Hepatic stellate cell (primary cell): ENCODE measurements at places on chromosomes 5 and 9.

DNA sequence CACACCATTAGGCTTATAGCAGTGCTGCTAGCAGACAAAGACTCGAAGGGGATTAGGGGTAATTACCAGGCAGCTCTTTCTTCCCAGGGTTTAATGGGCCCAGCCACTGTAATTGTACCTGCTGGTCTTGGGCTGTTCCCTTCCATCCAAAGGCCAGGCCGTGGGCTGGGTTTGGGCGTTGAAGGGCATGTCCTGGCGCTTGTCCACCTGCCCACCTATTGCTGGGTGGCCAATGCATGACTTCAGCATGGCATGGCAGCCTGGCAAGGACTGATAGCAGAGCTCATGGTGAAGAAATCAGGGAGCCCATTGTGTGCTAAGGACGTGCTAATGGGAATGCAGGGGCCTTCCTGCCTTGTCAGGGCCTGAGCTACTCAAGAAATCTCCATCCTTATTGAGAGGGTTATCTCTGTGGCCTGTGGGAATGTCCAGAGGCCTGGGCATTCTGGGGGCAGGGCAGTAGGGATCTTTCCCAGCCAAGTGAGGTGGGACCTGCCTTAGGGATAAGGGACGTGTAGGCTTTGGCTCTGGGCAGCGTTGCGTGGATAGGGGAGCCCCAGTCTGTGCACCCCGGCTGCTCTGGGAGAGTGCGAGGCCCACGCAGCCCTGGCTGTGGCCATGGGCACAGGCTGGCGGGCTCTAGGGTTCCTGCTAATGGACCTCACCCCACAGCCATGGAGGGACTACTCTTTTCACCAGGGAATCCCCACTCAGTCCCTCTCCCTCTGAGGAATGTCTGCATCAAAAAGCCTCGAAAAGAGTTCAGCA, 116.1 kb upstream of the PITX1 start:
- no peak for DNase-seq

GRCh38 chr5:32020946-32021345, 153.2 kb downstream of the GOLPH3 start:
- no peak for DNase-seq

DNA sequence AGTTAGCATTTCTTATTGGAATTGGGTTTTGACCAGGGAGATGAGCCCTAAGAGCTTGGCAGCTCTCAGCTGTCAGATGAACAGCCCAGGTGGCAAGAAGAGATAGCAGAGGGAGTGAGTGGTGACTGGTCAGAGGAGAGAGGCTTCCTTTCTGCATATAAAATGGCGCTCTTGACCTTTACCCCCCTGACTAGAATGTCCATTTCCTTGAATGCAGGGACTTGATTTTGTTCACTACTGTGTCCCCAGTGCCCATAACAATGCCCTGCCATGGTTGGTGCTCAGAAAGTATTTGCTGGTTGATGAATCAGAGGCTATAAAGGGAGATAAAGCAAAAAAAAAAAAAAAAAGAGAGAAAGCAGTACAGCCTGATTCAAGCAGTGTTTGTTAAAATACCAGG, 7.2 kb downstream of the CHMP5 start:
- DNase-seq = no peak

GRCh38 chr9:128707446-128707845, 5.1 kb downstream of the PKN3 start:
- no peak for DNase-seq

DNA sequence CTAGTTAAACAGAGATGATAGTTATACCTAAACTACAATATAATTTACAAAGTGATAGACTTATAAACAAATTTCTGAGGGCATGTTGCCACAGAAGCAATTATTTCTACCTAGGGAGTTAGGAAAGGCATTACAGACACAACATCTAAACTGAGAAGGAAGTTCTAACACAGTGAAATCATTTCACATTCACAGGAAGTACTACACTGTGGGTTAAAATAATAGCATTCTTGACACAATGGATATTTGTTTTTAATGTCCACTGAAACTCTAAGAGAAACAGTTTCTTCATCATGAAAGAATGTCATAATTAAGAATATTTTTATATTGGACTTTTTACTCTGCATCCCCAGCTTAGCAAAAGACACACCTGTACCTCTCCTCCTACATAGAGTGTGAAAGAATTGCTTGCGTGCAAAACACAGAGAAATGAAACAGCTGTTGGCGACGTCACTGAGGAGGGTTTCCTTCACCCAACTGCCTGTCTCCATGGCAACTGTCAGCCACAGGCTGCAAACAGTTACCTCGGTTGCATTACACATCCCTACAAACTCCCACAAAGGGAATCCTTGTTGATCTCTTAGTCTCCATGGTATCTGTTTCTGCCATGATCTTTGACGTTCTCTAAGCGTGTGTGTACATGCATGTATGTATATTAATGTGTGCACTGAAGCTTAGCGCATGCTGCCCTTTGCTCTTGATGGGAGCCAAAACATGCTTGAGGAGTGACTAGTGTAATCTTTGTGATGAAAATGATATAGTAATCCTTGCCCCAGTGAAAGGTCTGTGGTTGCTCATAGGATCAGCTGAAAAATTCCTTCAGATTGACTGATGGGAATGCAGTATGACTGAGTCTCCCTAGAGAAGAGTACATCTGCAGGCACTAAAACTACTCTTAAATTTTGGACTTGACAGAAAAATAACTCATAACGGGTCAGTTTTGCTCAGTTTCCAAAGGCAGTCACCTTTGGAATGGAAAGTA, 168.5 kb downstream of the ACTL7B start:
- no peak for DNase-seq

GRCh38 chr9:130946766-130947617, 7.9 kb upstream of the FIBCD1 start:
- DNase-seq = no peak

- no peak for DNase-seq
Measured at GRCh38 chr9:95229230-95229915, 88.1 kb downstream of the FANCC start.

DNA sequence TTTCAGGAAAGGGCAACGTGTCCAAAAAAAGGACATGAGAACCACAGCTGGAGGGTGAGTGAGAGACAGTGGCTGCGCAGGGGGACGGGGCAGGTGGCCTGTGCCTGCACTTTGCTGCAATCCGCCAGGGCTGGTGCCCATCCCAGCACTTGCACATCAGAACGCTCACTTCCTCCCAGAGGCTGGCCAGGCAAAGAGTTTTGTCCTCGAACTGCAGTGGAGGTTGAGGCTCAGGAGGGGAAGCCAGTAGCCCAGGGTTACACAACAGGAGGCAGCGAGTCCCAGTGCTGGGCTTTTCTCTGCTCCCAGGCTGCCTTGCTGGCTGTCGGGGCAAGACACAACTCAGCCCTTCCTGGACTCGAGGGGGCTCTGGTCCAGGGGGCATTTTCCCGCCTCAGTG, 33.1 kb downstream of the CRB2 start:
- no peak for DNase-seq

DNA sequence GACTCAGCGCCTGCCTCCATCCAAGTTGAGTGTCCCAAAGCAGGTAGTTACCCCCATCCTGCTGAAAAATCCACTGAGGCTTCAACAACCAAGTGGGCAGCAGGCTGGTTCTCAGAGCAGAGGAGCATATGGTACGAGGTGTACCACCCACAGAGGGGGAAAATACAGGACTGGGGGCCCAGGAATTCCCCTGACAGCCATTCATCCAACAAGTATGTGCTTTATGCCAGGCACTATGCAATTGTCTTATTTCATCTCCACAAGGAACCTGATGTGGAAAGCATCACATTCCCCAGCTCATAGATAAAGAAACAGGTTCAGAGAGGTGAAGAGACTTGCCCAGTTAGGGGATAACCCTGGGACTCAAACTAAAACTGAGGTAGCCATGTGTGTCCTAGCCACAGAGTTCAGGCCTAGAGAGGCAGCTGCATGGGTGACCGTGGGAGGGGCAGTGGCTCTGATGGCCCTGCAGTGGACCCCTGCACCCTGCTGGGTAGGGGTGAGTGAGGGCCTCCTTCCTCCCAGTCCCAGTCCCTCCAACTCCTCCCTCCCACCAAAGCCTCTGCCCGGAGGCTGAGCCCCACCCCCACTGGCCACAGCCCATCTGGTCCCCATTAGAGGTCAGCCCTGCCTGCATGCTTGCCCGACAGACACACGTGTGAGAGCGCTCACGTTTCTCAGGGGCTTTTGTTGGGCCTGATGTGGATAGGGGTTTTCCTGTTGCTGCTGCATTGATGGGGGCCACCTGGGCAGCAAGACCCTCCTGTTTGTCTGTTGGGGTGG, 11.5 kb downstream of the PDLIM4 start:
- no peak for DNase-seq

- peak; percentile 3 for DNase-seq
Measured at GRCh38 chr9:7570107-7570720, 229.4 kb downstream of the DMAC1 start.

GRCh38 chr5:173412566-173412965, 84.4 kb upstream of the STC2 start:
- DNase-seq = peak; percentile 56

DNA sequence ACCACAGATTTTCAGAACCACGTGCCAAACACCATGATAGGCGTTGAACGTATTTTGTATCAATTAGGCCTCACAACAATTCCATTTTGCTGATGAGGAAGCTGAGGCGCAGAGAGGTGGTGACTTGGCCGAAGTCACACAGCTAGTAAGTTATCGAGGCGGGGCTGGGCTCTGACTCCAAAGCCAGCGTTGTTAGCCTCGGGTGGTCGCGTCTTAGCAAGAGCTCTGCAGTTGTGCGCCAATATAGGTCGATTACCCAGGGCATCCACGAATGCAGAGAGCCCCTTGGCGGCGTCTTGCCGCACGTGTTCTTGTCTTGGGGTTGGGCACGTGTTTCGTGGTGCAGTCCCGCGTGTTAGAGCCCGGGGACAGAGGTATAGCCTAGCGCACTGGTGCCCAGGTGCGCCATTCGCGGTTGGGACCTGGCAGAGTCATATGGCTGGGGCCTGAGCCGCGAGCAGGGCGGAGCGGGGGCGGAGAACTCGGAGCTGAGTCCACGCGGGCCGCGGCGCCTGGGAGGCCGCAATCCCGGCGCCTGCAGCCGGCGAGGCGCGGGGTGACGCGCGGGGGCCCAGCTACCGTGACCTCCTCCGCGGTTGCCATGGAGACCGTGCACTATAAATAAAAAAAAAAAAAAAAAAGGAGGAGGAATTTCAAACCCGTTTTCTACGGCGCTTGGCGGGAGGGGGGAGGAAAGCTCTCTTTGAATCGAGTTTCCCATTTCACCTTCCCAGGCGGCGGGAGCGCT, 62.3 kb downstream of the CXXC5 start:
- DNase-seq = peak; percentile 87

DNA sequence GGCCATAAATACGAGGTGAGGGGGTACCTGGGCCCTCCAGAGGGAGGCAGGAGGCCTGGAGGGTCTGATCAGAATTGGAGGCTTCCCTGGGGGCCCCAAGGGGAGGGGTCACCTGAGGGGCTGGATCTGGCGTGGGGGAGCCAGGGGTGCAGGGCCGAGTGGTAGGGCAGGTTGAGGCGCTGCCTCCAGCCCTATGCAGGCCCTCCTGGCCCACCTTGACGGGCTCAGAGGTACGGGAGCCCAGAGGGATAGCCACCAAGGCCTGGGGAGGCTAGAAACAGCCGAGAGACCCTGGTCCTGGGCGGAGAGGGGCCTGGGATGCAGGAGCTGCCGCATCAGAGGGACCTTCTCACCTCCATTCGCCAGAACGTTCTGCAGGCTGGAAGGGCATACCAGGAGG, 24.3 kb downstream of the LHX3 start:
- no peak for DNase-seq

DNA sequence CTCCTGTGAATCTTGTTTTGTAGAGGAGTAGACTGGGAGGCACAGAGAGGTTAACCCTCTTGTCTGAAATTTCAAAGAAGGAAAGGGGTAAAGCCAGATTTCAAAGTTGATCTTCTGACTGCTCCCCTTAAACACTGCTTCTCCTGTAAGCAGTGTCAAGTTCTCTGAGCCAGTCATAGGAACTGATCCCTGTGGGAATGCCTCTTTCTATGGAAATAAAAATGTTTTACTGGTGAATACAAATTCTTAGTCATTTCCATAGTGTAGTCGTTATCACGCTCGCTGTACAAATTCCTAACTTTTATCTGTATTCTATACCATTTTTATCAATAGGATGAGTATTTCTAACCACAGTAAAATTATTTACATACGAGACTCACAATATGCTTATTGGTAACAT, 66.3 kb upstream of the PRRC1 start:
- DNase-seq = no peak

DNA sequence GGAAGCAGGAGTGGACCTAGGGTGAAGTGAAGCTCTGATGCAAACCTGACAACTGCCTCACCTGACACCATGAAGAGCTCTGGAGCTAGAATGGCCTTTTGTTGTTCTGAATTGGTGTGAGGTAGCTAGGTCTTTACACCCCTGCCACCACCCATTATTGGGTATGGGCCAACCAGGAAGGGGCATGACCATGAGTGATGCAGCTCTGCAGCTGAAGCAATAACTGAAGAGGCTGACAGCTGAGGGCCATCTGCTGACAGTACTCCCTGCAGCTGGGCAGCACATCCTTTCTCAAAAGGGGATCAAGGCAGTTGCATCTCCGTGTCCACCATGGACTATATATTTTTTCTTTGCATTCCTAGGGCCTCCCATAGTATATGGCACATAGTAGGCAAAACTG, 87.0 kb upstream of the TLE1 start:
- DNase-seq = no peak

- no peak for DNase-seq
Measured at GRCh38 chr5:105945203-105945972, 1725.3 kb downstream of the EFNA5 start.

DNA sequence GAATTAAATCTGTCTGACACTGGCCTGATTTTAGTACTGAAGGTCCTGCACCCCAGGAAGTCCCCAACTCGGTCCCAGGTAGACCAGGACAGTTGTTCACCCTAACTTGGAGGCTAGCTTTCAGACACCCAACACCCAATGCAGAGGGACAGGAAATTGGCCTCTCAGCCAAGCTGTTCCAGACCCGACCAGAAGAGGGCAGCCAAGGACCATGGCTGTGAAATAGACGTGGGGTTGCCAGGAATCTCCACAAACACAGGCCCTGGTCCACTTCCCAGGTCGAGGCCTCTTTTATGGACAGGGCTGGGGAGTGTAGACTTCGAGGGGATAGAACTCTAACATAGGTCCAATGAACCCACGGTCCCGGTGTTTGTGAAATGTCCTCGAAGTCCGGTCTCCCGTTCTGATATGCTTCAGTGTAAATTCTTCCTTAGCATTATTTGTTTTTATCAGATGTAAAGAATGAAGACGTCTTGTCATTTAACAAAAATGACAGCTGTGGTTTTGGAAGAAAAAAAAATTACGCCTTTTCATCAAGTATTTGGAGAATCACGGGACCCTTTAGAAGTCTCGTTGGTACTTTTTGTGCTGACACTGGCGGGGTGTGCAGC, 260.3 kb upstream of the ADAMTS16 start:
- DNase-seq = peak; percentile 59

GRCh38 chr9:84224246-84224645, 116.3 kb downstream of the SLC28A3 start:
- no peak for DNase-seq

GRCh38 chr5:133409210-133409674, 203.1 kb downstream of the FSTL4 start:
- no peak for DNase-seq
